ENCODE measurements at places on chromosomes 4 and X.
A peak's percentile ranks its signal among the peaks of the same experiment; 100 is the strongest.

GRCh38 chr4:41613386-41613785 is 75.4 kb downstream of the LIMCH1 start:
- no peak for DNase-seq

DNA sequence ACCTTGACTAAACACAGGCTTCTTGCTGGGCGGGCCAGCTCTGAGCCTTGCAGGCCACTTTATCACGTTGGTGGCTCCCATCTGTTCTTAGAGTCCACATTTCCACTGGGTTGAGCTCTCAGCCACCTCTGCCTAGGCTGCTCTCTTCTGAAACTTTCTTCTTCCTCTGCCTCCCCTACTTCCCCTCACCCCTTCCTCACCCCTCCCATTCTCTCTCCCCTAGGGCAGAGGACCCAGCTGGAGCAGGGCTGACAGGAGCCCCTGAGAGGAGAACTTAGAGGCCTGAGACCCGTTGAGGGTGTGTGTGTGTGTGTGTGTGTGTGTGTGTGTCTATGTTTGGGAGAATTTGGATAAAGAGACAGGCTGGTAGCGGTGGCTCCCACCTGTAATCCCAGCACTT is 19.9 kb upstream of the TMSB4X start:
- peak; percentile 5 for DNase-seq

- DNase-seq = no peak
Measured at GRCh38 chrX:42697544-42697943, 80.4 kb downstream of the PPP1R2C start.

DNA sequence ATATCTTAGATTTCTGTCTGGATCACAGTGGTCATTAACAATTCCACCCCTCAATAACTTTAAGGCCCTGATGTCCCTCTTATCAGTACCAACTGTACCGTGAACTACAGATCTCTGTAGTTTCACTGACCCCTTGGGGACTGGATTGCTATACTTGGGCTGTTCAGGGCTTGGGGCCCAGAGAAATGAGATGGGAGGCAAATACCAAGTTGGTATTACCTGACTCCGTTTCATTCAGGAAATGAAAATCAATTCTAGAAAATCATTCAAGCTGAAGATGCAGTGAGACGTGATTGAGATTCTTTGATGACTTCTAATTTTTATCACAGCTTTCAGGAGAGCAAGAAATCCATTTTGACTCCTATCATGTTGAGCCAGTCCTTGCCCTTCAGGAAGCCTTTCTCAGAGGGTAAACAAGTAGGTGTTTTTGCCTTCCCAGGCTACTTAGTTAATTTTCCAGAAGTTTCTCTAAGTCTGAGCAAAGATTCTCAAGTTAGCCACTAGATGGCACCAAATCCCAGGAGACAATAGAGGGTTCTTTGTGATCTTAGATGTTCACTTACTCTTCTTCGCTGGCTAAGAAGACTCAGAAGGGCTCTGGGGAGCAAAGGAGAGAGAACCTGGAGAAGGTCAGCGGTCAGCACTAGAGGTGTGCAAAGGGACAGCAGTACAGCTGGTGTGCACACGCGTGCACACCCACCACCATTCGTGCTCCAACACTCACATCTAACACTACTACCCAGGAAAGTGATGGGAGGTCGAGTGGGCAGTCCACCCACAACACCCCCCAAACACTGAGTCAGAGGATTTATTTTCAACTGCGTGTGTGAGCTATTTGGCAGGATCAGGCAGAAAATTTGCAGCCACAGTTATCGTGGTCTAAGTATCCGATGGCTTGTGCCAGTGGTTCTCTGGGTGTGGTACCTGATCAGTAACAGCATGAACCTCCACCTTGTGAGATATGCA is 7.4 kb downstream of the HNRNPH2 start:
- DNase-seq = peak; percentile 63

GRCh38 chr4:158739600-158739999 is 16.4 kb upstream of the PPID start:
- no peak for DNase-seq

All from inflammatory macrophage (primary cell).